Upper lobe of right lung (tissue), 1 donor: ENCODE measurements at places on chromosomes 13 and 19. TPM values are rescaled to one million over a fixed set of nuclear protein-coding genes. Genes with fewer than 3 reads are reported as not detected.

GRCh38 chr13:38617936-38618335, 68.9 kb upstream of the FREM2 start:
- H3K4me3 ChIP-seq: no peak overlapping the region
- DNase-seq: no peak
- H3K4me1 ChIP-seq: no peaks in the 10 kb centered on the region
- H3K27me3 ChIP-seq: no peaks in the 10 kb centered on the region

DNA sequence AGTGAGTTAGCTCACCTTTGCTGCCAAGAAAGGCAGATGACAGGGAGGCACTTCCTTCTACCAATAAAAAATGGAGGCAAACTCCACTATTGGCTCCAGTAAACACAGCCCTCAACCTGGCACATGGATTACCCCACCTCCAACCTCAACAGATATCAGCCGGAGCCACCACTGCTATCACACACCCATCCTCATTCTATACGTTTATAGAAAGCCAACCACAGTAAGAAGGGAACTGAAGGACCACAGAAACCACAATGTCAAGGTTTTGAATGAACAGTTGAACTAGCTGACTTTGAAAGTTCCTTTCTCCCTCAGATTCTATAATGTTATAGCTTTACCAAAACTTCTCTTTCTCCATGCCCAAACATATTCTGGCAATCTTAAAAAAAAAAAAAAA, 526.2 kb downstream of the UQCRFS1 start:
- no peak overlapping the region for H3K27ac ChIP-seq
- no peak for DNase-seq
- no peaks in the 10 kb centered on the region for H3K36me3 ChIP-seq
- H3K27me3 ChIP-seq: no peaks in the 10 kb centered on the region

DNA sequence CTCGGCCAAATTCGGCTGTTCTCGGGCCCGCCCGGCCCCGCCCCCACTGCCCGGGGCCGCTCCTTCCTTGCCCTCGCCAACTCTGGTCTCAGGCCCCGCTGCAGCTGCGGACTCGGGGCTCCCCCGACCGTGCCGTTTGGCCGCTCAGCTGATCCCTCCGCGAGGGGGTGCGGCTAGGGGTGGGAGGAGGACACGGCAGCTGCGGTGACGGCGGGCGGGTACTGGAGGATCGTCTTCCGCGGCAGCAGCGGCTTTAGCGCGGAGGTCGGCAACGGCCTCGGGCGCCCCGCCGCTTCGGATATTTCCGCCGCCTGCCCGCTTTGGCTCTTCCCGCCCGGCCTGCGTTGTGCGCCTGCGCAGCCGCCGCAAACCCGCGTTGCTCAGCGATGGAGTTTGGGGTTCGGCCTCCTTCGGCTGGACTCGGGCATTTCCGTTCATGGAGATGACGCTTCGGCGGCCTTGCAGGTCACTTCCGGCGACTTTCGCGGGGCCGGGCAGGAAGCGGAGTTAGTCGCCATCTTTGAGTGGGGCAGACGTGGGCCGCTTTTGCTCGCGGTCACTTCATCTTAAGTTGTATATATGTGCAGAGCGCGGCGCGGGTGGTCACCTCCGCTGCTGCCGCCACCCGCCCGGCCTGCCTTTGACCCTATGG, 338 bp upstream of the UBE2M start:
- peak; percentile 100 for DNase-seq
- no peaks in the 10 kb centered on the region for H3K27me3 ChIP-seq
- peaks cover 17% of the 10 kb centered on the region for H3K36me3 ChIP-seq
- H3K4me1 ChIP-seq: peaks cover 55% of the 10 kb centered on the region
- peak overlapping the region; percentile 99 for H3K27ac ChIP-seq

The FGF14 gene
- 2.0 TPM for total RNA-seq

The SYNGR4 gene
- not detected for total RNA-seq

DNA sequence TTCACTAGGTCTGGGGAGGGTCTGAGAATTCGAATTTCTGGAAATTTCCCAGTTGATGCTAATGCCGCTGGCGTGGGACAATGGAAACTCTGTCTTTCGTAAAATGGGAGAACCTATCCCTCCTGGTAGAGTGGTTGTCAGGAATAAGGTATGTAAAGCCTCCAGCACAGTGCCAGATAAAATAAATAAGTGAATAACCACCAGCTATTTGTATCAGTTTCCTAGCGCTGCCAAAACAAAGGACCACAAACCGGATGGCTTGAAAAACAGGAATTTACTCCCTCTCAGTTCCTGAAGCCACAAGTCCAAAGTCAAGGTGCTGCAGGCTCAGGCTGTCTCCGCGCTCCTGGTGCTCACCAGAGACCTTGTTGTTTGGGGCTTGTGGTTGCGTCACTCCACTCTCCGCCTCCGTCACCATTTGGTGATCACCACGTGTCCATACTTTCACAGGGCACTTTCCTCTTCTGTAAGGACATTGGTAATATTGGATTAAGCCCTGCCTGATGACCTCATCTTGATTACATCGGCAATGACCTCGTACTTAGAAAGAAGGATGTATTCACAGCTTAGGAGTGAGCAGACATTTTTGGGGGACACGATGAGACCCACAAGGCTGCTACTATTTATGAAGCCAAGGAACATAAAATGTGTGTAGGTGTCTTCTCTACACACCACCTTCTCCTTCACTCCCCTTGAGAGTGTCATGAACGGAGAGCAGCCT, 428.5 kb downstream of the IRS2 start:
- no peak for DNase-seq
- H3K27me3 ChIP-seq: no peaks in the 10 kb centered on the region
- no peak overlapping the region for H3K4me3 ChIP-seq

GRCh38 chr19:18865973-18866799, 29.8 kb downstream of the CERS1 start:
- no peak overlapping the region for H3K4me3 ChIP-seq
- DNase-seq: peak; percentile 83
- H3K27me3 ChIP-seq: peaks cover 7% of the 10 kb centered on the region
- peaks cover 11% of the 10 kb centered on the region for H3K4me1 ChIP-seq

DNA sequence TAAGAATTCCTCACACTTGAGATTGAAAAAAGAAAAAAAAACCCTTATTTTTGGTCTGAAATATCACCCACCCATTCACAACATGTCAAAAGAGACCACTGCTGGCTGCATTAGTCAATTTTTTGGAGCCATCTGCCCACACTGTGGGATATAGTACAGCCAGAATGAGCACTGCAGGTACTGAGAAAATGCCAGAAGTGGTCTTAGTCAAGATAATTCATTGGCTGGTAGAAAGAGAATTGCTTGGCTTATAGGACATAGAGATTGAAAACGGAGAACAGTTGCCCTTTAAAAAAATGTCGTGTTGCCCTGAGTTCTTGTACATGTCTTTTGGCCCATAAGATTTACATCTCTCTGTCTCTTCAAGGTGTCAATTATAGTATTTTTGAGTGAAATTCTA, 1899.5 kb downstream of the OLFM4 start:
- no peaks in the 10 kb centered on the region for H3K4me1 ChIP-seq
- H3K4me3 ChIP-seq: no peak overlapping the region
- no peak for DNase-seq
- no peaks in the 10 kb centered on the region for H3K36me3 ChIP-seq
- H3K27ac ChIP-seq: no peak overlapping the region
- H3K27me3 ChIP-seq: no peaks in the 10 kb centered on the region

DNA sequence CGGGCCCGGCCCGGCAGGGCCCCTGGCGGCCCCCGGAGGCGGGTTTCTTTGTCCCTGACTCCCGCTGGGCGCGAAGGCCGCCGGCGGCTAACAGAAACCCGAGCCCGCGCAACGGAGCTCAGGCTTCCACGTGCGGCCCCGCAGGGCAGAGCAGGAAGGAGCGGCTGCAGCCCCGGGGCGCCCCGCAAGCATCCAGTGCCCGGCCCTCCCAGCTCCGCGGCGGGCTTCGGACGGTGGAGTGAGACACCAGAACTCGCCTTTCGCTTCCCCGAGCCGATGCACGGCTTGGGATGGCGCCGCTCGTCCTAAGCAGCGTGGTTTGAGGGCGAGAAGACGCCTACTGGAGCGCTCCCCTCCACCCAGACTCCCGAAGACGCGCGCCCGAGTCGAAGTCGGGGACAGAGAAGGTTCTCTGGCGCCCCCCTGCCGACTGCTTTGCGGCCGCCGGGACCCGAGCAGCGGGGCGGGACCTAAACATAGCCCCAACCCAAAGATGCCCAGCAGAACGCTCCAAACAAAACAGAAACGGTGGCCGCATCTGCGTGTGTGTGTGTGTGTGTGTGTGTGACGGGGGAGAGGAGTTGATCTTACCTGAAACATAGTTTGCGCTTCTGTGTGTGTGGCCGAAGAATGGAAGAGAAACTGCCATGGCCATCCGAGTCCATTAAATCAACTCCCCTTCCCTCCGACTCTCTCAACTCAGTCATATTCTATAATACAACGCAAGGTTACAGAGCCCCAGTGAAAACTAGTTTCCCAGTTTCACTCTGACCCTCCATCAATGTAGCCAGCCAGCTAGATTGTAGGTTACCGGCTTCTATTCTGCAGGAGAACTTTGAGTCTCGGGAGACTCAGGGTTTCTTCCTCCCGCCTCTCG, 629 bp upstream of the FGF9 start:
- H3K27me3 ChIP-seq: peaks cover 31% of the 10 kb centered on the region
- peak overlapping the region; percentile 58 for H3K27ac ChIP-seq
- DNase-seq: peak; percentile 78
- H3K4me3 ChIP-seq: peak overlapping the region; percentile 66
- peaks cover 14% of the 10 kb centered on the region for H3K4me1 ChIP-seq

The ONECUT3 gene
- total RNA-seq: not detected

The GJB2 gene
- 0.93 TPM for total RNA-seq

DNA sequence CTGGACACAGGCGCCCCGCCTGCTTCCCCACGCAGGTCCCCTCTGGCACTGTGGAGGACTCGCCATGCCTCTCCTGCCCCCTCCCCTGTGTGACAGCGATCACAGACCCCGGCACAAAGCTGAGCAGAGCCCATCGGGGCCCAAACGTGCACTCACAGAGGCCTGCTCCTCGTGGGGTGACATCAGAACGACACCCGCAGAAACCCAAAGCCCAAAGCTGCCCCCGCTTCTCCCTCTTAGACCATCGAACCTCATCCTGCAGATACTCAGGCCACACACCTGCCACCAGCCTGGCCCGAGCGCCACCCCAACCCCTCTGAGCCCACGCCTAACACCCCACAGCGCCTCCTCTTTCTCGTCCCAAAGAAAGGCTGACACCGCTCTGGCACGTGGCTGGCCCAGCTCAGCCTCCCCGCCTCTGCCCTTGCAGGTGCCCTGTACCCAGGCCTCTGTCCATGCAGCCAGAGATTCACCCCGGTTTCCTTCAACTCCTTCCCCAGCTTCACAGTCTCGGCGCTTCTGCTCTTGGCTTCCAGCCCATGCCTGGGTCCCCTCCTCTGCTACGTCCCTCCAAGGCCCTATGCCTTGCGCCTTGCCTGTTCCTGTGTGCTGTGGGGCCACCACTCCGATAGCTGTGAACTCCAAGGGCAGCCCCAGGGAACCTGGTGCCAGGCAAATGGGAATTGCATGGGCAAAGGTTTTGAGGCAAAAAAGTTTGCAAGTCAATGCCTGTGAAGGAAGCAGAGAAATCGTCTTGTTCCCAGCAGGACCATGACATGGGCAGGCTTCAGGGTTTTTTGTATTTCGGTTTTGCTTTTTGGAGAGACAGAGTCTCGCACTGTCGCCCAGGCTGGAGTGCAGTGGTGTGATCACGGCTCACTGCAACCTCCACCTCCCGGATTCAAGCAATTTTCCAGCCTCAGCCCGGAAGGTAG, 831 bp upstream of the CBARP start:
- H3K4me3 ChIP-seq: peak overlapping the region; percentile 33
- no peaks in the 10 kb centered on the region for H3K36me3 ChIP-seq
- no peak overlapping the region for H3K27ac ChIP-seq
- DNase-seq: peak; percentile 65
- no peaks in the 10 kb centered on the region for H3K27me3 ChIP-seq

DNA sequence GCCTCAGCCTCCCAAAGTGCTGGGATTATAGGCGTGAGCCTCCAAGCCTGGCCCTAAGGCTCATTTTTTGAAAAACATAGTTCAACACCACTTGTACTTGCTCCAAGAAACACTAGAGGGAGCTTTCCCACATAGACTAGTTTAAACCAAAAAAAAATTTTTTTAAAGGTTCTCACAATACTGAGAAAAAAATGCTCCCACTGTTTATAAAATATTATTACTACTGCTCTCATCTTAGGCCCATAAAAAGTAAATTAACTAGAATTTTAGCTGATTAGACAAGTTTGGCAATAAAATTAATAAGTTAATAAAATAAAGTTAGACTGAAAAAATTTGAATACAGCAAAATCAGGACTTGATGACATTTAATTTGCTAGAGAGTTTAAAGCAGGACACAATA, 109.5 kb downstream of the TBC1D4 start:
- H3K4me3 ChIP-seq: no peak overlapping the region
- DNase-seq: no peak
- H3K4me1 ChIP-seq: peaks cover 7% of the 10 kb centered on the region
- no peaks in the 10 kb centered on the region for H3K36me3 ChIP-seq

DNA sequence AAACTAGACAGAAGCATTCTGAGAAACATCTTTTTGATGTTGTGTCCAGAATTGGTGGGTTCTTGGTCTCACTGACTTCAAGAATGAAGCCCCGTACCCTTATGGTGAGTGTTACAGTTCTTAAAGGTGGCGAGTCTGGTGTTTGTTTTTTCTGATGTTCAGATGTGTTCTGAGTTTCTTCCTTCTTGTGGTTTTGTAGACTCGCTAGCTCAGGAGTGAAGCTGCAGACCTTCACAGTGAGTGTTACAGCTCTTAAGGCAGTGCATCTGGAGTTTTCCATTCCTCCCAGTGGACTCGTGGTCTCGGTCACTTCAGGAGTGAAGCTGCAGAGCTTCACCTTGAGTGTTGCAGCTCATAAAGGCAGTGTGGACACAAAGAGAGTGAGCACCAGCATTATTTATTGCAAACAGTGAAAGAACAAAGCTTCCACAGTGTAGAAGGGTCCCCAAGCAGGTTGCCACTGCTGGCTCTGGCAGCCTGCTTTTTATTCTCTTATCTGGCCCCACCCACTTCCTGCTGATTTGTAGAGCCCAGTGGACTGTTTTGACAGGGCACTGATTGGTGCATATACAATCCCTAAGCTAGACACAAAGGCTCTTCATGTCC, 1820.8 kb downstream of the UQCRFS1 start:
- no peak overlapping the region for H3K27ac ChIP-seq
- peak; percentile 22 for DNase-seq
- no peaks in the 10 kb centered on the region for H3K36me3 ChIP-seq

DNA sequence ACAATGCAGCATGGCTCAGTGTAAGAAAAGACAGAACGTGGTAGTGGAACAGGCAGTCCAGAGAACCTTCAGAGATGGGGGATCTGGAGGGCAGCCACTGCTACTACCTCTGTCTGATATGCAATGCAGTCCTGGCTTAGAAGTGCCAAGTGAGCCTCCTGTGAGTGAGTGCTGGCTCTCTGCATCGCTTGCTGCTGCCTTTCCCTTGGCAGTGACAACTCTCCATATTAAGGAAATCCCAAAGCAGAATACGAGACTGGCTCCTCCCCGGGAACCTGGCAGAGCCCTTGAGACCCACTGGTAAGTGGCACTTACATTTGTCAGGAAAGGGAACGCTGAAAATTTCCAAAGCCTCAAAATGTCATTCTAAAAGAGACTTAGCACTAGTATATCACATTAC, 7.5 kb downstream of the DOCK9 start:
- no peak for DNase-seq
- no peaks in the 10 kb centered on the region for H3K36me3 ChIP-seq
- peaks cover 29% of the 10 kb centered on the region for H3K4me1 ChIP-seq

- no peak for DNase-seq
- no peak overlapping the region for H3K4me3 ChIP-seq
- peaks cover 23% of the 10 kb centered on the region for H3K4me1 ChIP-seq
- H3K36me3 ChIP-seq: no peaks in the 10 kb centered on the region
- no peak overlapping the region for H3K27ac ChIP-seq
- H3K27me3 ChIP-seq: no peaks in the 10 kb centered on the region
These were observed 1.7 kb downstream of the ANO8 start for GRCh38 chr19:17332677-17333581.

The ZNF534 gene
- total RNA-seq: 0.29 TPM

The FAM124A gene
- total RNA-seq: 3.9 TPM
